Eye (tissue), 1 donor: ENCODE measurements at places on chromosomes 6 and 20.

GRCh38 chr6:10136636-10137035 lies 278.2 kb downstream of the TFAP2A start:
- no peak for DNase-seq

DNA sequence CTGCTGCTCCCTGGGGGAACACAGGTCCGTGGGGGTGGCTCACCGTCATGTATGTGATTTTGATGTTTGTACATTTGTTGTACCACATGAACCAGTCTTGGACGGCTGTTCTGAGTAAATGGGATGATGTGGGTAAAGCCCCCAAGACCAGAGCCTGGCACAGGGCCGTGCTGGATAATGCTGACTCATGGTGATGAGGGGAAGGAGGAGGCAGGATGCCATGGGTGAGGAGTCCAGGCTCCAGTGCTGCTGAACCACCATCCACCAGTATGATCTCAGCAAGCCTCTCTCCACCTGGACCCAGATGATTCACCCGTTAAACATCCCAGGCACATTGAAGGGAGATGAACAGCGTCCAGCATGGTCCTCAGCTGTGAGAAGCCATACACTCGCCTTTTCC lies 9.6 kb upstream of the APCDD1L start:
- DNase-seq = no peak

DNA sequence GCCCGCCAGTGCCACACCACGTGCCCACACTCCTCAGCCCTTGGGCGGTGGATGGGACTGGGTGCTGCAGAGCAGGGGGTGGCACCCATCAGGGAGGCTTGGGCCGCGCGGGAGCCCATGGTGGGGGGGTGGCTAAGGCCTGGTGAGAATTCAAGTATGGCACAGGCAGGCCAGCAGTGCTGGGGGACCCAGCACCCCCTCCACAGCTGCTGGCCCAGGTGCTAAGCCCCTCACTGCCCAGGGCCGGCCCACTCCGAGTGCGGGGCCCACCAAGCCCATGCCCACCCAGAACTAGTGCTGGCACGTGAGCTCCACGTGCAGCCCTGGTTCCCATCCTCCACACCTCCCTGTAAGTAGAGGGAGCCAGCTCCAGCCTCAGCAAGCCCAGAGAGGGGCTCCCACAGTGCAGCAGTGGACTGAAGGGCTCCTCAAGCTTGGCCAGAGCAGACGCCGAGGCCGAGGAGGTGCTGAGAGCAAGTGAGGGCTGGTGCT lies 1091.1 kb upstream of the GJE1 start:
- DNase-seq = no peak

DNA sequence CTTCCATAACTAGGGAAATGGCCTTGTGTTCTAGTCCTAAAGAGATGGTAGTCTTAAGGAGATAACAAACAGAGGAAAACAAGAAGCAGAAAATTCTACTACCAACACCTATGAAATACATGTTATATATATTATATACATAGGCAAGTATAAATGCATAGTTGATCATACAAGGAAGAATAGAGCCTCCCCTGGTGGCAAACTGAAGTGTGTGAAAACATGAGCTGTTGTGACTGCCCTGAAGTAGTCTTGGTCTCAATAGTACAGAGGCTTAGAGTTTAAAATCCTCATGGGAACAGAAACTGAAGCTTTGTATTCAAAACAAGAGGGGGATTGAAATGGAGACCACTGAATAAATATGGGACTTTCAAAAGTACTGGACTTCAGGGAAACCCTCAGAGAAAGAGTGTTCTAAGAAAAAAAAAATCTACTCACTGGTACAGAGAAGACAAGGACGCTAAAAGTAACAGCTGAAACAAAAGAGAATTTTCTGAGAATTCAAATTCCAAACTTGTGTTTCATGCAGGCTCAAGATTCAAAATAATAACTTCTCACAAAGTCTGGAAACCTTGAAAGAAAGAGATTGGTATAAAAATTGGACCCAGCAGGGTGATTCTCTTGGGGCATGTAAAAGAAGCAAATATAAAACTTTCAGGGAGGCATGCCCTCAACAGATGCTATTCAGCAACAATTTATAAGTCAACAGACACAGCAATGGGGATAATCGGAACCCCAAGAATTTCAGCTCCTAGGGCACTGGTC lies 59.7 kb upstream of the SAMD3 start:
- DNase-seq = no peak

- no peak for DNase-seq
Measured at GRCh38 chr6:135738636-135739035, 112.9 kb upstream of the PDE7B start.

DNA sequence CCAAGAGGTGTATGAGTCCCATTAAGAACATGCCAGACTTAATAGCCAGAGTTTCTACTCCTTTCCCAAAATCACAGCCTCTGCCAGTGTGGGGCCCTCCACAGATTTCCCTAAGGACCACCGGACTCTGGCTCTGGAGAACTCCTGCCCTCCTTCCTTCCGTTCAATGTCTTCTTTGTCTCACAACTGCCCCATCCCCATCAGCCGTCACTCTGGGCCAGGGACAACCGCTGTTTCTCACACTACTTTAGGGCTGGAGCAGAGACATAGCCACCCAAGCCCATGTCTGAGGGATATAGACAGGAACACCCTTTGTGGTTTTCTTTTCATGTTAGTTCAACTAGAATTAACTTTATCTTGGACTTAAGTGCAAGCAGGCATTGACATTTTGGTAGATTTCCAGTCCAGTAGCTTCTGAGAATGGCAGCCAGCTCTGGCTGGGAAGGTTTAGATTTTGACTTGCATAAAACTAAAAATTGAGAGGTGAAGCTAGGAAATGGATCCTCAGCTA lies 6.7 kb upstream of the ACSS1 start:
- peak; percentile 40 for DNase-seq

DNA sequence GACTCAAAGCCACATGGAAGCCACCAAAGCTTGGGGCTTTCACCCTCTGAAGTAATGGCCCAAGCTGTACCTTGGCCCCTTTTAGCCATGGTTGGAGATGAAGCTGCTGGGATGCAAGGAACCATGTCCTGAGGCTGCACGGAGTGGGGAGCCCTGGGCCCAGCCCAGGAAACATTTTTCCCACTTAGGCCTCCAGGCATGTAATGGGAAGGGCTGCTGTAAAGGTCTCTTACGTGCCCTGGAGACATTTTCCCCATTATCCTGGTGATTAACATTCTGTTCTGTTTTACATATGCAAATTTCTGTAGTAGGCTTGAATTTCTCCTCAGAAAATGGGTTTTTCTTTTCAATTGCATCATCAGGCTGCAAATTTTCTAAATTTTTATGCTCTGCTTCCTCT lies 558.2 kb downstream of the EYS start:
- DNase-seq = no peak

GRCh38 chr20:45861221-45862075 lies 4.0 kb downstream of the ZSWIM3 start:
- DNase-seq = no peak

- DNase-seq = no peak
Measured at GRCh38 chr6:40509086-40509485, 78.1 kb downstream of the LRFN2 start.

DNA sequence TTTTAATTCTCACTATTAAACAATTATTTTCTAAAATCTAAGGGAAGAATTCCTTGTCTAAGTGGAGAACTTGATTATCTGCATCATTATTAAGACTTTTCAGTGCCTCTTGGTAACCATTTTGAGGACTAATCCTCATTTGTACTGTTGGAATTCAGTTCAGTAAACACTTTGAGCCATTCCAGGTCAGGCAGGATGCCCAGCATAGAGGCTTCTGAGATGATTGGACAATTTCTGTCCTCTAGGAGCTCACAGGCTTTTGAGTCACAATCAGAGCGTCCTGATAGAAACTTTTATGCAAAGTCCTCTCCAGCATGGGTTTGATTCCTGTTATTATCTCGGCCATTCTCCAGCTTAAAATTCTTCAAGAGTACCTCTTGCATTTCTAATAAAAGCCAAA lies 1304.6 kb downstream of the EPHA7 start:
- no peak for DNase-seq

- DNase-seq = peak; percentile 33
Measured at GRCh38 chr6:11714116-11714797, 64.3 kb downstream of the ADTRP start.

GRCh38 chr6:45665859-45666258 lies 288.1 kb upstream of the SUPT3H start:
- DNase-seq = no peak

DNA sequence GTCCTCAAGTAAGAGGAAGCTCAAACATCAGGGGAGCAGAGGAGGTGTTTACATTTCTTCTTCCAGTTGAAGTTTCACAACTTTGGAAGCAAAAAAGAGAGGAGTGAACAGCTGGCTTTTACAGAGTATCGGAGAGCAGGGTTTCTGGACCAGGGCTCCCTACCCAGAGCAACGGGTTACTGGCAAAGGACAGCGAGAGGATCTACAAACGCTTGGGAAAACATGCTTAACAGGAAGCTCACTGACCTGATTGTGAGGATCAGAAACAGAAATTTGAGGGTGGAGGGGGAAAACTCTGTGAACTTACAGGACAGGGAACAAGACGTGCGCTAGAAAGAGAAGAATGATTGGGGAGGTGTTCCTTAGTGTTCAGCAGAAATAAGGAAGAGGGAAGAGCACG lies 85.7 kb upstream of the TAB2 start:
- no peak for DNase-seq

DNA sequence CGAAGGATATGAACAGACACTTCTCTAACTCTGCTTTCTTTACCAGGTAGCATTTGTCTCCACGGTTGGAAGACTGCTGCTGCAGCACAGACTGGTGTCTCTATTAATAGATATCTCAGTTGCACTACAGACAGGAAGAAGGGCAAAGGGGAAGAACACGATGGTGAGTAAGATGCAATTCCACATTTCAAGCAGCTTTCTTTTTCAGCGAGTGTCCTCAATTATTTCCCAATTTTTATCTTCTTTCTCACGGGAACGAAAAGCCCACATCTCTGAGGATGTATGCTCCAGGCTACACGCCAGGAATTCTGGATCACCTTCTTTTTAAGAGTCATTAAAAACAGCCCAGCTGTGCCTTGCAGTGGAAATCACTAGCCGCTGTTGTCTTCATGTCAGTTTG lies 311.6 kb upstream of the ECI2 start:
- no peak for DNase-seq

- no peak for DNase-seq
Measured at GRCh38 chr6:104705095-104705707, 154.5 kb downstream of the HACE1 start.

DNA sequence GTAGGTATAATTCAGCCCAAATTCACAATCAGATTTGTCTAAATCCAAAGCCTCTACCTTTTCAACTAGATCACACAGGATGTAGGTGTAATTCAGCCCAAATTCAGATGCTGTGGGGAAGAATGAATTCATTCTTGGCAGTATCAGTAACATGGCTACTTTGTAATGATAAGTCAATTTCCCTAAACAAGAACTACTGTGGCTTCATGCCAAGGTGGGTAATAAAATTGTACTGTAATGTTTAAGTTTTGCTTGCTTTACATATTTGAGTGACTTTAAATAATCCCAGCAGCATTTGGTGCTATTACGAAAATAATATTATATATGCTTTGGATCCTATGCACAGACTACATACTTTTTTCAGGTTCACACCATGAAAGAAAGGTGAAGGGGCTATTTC lies 239.1 kb downstream of the HDGFL1 start:
- DNase-seq = no peak
